ENCODE measurements at places on chromosomes 6 and 20.

DNA sequence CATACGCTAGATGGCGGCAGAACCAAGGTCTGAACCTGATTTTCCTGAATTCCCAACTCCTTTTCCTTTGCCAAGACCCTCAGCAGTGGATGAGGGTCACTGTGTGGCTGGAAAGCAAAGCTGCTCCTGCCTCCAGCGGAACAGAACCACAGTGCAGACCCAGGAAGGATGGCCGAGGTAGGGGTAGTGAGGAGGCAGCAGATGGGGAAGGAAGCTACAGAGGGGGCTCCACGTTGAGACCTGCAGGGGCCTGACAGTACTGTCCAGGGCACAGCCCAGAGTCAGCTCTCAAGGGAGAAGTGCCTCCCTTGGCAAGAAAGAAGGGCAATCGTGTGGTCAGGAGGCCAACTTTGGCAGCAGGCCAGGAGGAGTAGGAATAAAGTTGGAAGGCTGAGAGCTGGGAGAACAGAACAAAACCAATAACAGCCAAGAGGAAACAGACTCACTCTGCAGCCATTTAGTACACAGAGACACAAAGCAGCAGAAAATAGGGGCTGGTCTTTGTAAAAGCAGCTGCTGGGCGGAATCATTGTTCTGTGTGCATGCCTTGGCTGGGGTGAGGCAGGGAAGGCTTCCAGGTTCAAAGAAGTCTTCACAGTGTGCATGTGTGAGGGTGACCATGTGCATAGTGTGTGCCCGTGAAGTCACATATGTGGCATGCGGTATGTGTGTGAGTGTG, 3.1 kb downstream of the GABRR2 start:
- no peak for DNase-seq

DNA sequence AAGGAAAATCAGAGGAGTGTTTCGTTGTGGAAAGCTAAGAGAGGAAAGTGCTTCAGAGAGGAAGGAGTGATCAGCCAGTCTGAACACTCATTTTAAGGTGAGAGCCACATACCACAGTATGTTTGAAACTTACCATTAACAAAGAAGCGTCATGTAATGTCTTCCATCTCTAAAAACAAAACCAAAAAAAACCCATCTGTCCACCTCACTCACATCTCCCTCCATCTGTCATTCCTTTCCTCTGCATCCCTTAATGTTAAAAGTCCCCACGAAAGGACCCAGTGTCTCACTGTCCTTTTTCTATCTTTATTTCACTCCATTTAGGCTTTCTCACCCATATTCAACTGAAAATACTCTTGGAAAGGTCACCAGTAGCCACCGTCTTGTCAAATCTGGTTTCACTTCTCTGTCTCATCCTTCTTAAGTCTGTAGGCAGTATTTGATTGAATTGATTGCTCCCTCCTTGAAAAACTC, 59.4 kb upstream of the GNRH2 start:
- no peak for DNase-seq

DNA sequence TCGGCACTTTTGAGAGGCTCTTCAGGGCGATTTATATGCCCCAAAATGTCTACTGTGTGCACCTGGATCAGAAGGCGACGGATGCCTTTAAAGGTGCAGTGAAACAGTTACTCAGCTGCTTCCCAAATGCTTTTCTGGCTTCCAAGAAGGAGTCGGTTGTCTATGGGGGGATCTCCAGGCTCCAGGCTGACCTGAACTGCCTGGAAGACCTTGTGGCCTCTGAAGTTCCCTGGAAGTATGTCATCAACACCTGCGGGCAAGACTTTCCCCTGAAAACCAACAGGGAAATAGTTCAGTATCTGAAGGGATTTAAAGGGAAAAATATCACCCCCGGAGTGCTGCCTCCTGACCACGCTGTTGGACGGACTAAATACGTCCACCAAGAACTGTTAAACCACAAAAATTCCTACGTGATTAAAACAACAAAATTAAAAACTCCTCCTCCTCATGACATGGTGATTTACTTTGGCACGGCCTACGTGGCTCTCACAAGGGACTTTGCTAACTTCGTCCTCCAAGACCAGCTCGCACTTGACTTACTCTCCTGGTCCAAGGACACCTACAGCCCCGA, 8.2 kb downstream of the GCNT2 start:
- DNase-seq = no peak

DNA sequence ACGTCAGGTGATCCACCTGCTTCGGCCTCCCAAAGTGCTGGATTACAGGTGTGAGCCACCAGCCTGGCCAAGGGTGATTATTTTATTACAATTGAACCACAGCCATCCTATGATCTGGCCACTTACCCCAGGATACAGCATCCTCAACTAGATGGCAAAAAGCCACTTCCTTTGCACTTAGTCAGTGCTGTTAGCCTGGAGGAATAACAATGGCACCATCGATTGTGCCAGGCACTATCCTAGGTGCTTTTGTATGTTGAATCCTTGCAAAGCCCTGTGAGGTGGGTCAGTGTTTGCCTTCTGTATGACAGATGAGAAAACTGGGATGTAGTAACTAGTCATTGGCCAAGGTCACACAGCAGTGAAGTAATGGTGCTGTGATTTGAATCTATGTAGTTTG, 11.2 kb upstream of the TTPAL start:
- DNase-seq = no peak

DNA sequence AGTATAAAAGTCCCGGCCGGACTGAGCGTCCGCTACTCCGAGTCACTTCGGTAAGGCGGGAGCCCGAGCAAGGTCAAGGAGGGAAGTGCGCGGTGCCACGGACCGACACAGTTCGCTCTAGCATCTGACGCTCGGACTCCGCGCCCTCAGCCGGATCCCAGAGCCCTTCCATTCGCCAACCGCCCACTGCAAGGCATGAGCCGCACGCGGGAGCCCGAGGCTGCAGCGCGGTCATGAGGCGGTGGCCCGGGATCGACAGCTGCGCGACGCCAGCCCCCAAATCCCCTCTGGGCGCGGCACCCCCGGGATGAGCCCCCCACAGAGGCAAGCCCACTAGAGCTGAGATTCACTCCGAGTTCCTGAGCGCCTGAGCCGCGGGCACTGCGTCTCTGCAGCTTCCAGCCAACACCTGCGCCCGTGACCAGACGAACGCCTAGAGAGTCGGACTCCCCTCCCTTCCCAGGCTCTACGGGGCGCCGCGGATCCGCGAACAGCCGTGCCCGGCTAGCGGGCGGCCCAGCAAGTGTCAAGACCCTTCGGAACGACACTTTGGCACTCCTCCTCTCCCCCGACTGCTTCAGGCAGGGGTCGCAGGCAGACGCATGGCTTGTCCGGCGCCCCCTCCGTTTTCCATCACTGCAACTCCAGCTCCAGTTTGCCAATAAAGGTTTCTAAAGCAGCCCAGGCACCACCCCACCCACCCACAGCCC, 725 bp upstream of the ISM1 start:
- DNase-seq = peak; percentile 55

GRCh38 chr6:84224251-84224650, 3.2 kb downstream of the CEP162 start:
- DNase-seq = no peak

DNA sequence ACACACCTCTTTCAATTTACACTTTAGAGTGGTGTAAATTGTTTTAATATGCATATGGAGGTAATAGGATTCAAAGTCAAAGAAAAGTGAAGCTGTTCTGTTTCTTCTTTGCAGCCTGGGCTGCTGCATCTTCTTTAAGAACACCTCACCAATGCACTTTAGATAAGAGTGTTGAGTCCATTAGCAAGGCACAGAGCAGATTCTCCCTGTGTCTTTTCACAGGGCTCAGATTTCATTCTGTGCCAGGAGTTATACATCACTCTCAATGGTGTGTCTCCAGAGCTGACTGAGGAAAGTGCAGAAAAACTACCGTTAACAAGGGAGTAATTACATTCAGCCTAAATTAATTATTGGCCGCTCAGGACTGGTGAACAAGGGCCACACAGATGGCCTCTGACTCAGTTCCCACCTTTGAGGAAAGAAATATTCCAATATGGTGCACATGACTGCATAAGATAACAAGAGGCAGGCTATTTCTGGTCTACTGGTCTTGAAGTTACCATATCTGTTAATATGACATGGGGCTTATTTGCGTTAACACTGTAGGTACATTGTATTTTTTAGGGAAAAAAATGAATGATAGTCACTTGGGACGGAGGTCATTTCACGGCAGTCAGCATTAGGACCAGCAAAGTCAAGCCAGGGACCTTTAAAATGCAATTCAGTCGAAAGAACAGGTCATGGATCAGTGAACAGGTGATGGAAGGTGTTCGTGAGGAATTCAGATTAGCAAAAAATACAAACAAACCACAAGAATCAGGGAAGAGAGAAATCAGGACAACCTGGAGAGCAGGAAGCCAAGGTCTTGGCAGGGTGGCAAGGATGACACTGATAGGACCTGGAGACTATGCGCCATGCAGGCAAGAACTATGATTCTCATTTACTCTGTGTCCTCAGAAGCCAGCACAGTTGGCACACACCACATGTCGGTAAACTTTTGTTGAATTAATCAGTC, 203.7 kb downstream of the TBX18 start:
- no peak for DNase-seq

GRCh38 chr6:24448828-24449525, 40.4 kb downstream of the GPLD1 start:
- DNase-seq = no peak

DNA sequence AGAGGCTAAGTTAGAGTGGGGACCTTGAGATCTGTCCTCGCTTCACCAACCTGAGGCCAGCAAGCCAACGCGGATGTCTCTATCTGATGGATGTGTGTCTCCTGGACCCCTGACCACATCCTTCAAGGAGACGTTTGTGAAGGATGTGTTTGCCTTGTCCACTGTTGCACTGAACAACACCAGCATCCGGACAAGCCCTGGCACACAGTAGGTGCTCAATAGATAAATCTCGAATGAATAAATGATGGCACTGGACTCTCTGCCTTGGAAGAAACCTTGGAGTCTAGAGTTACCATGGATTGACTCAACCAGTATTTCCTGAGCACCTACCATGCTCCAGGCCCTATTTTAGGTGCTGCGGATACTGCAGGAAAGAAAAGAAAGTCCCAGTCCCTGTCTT, 97.7 kb upstream of the PTPN1 start:
- no peak for DNase-seq

- DNase-seq = no peak
Measured at GRCh38 chr6:29509711-29510110, 22.0 kb upstream of the MAS1L start.

- no peak for DNase-seq
Measured at GRCh38 chr20:58117944-58118343, 110.5 kb downstream of the ANKRD60 start.

DNA sequence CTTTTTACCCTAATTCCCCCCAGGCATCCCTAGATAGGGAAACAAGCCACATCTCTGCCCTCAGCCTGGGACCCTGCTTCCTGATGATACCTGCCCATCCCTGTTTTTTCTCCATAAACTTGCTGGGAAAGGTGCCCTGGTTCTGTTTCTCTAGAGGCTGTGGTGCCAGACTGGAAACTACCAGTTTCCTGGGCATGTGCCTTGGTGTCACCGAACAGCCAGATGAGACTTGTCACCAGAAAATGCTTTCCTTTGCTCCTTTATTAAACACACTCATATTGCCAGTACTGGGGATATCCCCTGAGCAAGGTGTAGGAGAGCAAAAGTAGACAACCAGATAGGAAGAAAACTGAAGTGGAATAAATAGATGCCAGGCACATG, 16.8 kb downstream of the SRSF3 start:
- no peak for DNase-seq

DNA sequence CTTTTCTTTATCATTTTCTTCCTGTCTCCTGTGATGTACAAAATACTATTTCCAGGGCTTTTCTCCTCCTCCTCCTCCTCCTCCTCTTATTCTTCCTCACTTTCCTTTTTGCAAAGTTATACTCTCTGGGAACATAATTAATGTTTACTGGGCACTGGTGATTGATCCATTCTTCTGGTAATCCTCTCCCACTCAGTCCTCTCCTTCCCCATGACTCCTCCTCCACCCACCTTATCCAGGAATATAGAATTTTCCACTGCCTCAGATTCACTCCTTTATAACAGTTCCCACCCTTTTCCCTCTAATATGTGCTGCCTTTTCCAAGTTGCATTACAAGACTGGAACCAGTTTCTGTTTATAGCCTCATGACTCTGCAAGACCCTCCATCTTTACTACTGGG, 62.5 kb upstream of the IYD start:
- DNase-seq = no peak

DNA sequence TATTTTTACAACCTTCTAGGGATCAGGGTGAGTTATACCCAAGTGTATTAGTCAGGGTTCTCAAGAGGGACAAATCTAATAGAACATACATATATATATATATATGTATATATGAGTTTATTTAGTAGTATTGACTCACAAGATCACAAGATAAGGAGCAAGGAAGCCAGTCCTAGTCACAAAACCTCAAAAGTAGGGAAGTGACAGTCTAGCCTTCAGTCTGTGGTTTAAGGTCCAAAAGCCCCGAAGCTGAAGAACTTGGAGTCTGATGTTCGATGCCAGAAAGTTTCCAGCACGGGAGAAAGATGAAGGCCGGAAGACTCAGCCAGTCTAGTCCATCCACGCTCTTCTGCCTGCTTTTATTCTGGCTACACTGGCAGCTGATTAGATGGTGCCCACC, 632.7 kb upstream of the AGPAT4 start:
- DNase-seq = no peak

- no peak for DNase-seq
Measured at GRCh38 chr6:153947808-153948447, 91.1 kb upstream of the OPRM1 start.

DNA sequence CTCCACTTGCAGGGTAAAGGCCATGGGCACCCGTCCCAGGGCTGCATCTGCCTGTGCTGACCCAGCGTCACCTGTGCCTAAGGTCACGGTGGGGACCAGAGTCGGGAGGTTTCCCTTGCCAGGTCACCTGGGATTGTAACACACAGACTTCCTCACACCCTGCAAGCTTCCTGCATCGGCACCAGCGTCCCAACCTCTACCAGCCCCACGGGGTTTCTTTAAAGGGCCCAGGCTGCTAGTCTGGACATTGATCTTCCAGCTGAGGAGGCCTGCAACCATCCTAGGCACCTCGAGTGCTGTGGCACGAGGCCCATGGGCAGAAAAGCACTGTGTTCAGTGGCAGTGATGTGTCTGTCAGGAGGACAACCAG, 12.6 kb downstream of the ACSS1 start:
- no peak for DNase-seq

DNA sequence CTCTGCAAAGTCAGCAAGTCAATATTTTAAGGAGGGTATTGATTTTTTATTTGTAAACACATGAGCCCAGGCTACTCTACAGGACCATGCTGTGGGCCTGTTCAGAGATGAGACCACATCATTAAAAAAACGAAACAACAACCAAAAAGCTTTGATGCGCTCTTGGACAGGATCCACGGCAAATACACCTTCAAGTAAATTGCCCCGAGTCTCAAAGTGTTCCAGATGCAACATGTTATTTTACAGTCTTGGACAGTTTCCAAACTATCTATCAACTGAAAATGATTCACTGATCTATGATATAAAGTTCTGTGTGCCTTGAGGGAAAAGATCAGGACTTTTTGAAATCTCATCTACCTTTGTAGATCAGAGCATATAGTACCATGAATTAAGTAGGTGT, 25.8 kb upstream of the CARMIL1 start:
- no peak for DNase-seq

DNA sequence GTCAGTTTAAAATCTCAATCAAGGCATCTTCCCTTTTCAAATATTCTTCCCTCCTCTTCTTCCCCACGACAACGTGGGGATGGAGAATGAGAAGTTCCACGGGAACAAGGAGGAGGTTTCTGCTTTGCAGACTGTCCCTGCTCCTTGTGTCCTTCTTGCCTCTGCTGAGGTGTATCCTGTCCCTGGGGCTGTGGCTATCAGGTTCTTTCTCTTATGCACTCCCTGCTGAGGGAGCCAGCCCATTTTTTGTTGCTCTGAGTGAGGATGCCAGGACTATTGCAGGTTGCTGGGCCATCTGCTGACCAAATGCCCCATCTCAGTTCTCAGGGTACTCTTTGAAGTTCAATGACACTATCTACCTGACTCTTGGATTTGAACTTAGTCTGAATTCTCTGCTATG, 533.6 kb downstream of the RNF144B start:
- DNase-seq = no peak

Measured in CD8-positive, alpha-beta T cell (primary cell).